ENCODE measurements at places on chromosomes 6 and 20. TPM values are rescaled to one million over a fixed set of nuclear protein-coding genes. Genes with fewer than 3 reads are reported as not detected.

Gene PRPH2
- under 0.01 TPM for total RNA-seq

Gene PHACTR1
- under 0.01 TPM for total RNA-seq

Gene C4A
- total RNA-seq = 1.2 TPM

Gene ARMC2
- 0.77 TPM for total RNA-seq

Gene FAXC
- 3.2 TPM for total RNA-seq

Gene GPR6
- not detected for total RNA-seq

Gene AKAP7
- total RNA-seq = 1.3 TPM

Measured in bronchial epithelial cell (primary cell).